DMS53 (cell line): ENCODE measurements at places on chromosomes 2 and 18.
A peak's percentile ranks its signal among the peaks of the same experiment; 100 is the strongest.

DNA sequence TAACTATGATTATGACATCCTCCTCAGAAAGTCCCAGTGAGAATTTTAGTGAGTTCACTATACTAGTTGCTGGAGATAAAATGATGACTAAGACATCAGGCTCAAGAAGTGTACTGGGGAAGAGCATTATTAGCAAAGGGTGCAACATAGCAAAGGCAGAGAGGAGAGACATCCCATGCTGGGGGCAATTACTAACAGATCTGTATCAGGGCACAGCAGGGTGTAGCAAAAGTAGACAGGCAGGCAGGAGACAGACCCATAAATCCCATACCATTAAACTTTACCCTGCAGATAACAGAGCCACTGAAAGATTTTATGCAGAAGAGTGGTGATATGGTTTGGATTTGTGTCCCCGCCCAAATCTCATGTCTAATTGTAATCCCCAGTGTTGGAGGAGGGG, 161.7 kb downstream of the SP3 start:
- DNase-seq = no peak

- DNase-seq = no peak
Measured at GRCh38 chr2:241854342-241855244, 4.1 kb downstream of the PDCD1 start.

- no peak for DNase-seq
Measured at GRCh38 chr2:233140077-233140585, 80.0 kb downstream of the INPP5D start.

DNA sequence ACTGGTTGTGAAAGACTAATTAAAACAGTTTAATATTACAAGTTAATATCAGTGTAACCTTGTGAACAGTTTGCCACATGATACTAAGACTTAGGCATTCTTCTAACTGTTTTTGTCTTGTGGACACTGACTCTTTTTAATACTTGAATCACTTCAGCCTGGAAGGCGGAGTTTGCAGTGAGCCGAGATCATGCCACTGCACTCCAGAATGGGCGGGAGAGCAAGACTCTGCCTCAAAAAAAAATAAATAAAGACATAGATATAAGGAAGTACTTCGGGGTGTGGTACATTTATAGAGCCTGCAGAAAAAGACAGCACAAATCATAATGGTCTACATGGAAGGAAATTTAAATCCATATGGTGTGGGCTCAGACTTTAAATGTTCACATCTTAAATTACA, 300.4 kb upstream of the NETO1 start:
- DNase-seq = peak; percentile 45

DNA sequence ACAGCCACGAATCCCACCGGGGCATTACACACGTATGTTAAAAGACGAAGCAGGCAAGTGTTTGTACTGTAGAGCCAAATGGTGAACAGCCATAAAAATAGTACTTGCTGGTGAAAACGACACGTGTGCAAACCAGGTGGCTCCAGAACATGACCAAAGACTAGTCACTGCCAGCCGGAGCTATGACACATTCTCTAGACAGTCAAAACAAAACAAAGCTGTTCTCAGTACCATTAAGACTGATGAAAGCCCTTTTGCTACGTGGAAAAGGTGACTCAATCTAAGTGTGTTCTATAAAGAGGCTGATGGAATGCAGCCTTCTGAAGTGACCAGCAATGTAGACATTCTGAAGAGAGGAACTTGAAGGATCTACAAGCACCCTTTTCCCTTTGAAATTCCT, 367.7 kb upstream of the NETO1 start:
- peak; percentile 95 for DNase-seq

- no peak for DNase-seq
Measured at GRCh38 chr2:143955401-143956065, 564.4 kb downstream of the ZEB2 start.

GRCh38 chr2:119155633-119156032, 2.9 kb downstream of the C1QL2 start:
- DNase-seq = no peak

GRCh38 chr2:171411791-171412483, 21.9 kb downstream of the METTL8 start:
- no peak for DNase-seq

DNA sequence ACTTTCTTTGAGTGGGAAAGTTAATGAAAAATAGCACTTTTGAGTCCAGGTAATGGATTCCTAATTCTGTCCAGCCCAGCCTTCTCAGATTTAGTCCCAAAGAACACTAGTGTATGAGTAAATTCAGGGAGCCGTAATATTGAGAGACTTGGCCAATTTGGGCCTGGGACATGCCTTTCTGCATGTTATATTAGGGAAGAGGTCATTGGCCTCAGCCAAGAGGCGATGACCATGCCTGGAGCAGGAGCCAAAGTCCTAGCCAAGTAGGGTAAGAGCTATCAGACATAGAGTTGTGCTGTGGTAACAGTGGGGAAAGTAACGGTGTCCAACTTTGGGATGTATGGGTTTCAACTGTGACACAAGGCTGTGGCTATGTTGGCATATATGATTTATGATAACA, 336.5 kb upstream of the ZNF804A start:
- no peak for DNase-seq

DNA sequence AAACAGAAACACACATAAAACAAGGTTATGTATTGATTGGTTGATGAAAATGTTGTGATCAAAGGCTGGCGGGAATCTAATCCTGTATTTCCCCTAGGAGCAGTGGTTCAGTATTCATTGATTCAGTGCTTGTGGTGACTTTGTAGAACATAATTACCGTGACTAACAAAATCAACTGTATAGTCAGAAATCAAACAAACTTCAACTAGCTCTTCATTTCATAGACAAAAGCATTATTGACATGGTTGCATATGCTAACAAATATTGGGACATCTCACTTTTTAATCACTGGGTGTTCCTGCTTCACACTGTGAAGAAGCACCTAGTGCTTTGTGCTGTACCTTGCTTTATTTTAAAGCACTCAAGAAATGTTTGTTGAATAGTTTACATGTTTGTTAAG, 41.4 kb downstream of the USP14 start:
- DNase-seq = peak; percentile 91

GRCh38 chr2:220899492-220899891, 672.6 kb downstream of the EPHA4 start:
- no peak for DNase-seq

DNA sequence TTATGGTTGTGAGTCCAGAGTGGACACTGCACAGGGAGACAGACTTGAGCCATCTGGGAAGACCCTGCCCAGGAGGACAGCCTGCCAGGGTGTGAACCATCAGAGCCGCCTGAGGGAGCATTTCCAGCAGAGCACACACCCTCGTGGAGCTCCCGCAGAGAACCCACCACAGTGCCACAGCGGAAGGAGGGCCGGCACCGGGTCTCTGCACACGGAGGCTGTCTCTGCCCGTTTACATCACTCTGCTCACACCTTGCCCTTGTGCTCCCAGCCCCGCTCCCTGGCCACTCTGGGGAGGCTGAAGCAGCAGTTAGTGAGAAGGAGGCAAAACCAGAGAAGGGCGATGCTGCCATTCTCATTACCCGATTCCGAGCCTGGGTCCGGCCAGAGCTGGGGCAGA, 161.9 kb downstream of the KLHL29 start:
- DNase-seq = no peak

GRCh38 chr2:232075859-232076258, 114.3 kb downstream of the DIS3L2 start:
- peak; percentile 17 for DNase-seq

DNA sequence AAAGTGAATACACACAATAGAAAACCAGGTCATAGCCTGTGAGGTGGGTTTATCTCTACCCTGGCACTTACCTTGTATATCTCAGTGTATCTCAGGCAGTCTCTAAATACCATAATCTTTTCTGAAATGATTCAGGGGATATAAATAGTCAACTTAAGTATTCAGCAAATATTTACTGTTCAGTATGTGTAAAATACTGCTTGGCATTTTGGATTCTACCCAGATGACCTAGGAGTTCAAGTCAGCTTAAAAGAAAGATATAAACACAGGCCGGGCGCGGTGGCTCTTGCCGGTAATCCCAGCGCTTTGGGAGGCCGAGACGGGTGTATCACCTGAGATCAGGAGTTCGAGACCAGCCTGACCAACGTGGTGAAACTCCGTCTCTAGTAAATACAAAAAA, 23.8 kb downstream of the GRHL1 start:
- DNase-seq = peak; percentile 77

GRCh38 chr2:156672556-156673332, 236.6 kb downstream of the GPD2 start:
- no peak for DNase-seq

DNA sequence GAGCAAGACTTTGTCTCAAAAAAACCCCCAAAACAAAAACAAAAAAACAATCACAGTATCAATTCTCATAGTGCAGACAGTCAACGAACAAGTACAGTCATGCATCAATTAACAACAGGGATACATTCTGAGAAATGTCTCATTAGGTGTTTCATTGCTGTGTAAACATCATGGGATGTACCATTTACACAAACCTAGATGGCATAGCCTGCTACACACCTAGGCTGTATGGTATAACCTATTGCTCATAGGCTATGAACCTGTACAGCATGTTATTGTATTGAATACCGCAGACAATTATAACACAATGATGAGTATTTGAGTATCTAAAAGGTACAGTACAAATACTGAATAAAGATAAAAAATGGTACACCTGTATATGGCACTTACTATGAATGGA, 67.8 kb upstream of the LMAN1 start:
- DNase-seq = no peak

DNA sequence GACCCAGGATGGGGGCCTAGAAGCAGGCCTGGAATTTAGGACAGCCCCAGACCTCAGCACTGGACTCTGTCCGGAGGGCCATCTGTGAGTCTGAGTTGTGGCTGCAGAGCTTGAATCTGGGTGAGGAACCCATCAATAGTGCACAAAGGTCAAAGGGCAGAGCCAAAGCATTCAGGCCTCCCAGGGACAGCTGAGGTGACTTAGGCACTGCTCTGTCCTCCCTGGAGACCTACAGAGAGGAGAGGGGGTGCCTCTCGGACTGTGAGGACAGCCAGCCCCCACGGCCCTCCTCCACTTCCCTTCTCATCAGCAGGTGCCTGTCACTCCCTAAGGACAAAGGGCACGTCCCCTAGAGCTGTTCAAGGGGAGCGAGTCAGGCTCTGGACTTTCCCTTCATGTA, 25.1 kb upstream of the PRLH start:
- no peak for DNase-seq

DNA sequence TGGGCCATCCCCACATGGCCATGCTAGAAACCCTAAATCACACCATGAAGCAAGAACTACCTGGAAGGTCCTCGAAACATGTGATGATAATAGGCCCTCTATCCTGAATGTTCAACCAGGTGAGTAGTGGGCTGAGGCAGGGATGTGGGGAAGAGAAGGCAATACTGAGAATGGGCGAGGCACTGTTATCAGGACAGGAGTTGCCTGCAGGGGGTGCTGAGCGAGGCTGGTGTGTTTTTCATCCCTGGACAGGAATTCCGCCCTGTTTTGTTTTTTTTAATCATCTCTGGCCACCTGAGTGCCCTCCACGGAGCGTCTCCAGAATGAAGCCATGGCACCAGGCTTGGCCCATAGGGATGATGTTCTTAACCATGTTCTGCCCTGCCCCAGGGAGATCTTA, 103.0 kb upstream of the SOX11 start:
- no peak for DNase-seq

DNA sequence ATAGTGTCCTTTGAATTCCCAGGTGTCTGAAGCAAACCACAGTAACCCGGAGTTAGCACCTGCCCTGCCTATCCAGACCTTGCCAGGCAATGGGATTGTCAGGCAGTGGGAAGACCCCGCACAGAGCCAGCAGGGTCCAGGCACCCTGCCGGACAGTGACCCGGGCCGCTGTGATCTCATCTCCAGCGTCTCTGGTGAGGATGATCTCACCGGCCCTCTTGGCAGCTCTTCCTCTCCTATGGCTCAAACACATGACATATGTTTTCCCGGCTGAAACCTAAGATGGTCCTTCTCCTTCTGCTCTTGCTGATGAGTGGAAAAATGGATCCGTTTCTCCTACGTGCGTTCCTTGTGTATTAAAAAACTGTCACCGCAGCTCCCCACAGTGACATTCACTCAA, 75.1 kb downstream of the ACOXL start:
- DNase-seq = no peak

DNA sequence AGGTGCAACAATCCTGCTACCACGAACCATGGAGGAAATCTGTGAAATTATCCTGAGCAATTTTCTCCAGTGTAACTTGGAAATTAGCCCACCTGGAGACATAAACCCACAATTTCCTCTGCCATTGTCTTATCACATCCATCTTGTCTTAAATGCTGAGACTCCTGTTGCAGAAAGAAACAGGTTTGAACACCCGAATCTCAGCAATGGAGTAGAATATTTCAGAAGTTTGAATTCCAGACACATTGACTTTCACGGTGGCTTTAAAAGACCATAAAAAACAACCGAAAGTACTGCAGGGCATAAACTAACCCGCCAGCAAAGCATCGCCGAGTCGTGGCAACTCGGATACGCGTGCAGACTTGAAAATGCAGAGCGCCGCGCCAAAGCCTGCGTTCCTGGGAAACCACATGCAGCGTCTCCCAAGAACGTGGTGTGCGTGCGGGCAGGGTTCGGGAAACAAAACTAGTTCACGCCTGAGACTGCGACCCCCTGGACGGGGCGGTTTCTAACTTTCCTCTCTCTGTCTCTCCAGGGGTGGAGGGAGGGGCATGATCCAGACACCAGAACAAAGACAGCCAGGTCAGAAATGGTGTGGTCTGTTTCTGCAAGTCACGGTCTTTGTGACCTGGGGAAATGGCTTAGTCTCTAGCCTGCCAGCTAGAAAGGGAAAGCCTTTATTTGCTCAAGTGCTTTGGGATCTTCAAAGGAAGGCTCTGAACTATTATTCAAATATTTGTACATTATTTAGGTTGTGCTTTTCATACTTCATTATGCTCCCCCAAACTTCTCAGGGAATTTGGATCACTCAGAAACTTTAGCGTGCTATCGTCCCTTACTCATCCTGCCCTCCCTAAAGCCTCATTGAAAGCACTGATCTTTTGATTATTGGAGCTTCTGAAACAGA, 26.9 kb upstream of the KCTD1 start:
- DNase-seq = peak; percentile 83

- DNase-seq = no peak
Measured at GRCh38 chr2:98335271-98335670, 11.0 kb upstream of the CNGA3 start.

GRCh38 chr18:27428120-27428519, 243.0 kb upstream of the CHST9 start:
- DNase-seq = no peak

- no peak for DNase-seq
Measured at GRCh38 chr18:33239298-33239697, 201.2 kb downstream of the CCDC178 start.

- DNase-seq = no peak
Measured at GRCh38 chr2:96146881-96147592, 1.8 kb upstream of the DUSP2 start.
